ENCODE measurements at places on chromosomes 6 and 20.

DNA sequence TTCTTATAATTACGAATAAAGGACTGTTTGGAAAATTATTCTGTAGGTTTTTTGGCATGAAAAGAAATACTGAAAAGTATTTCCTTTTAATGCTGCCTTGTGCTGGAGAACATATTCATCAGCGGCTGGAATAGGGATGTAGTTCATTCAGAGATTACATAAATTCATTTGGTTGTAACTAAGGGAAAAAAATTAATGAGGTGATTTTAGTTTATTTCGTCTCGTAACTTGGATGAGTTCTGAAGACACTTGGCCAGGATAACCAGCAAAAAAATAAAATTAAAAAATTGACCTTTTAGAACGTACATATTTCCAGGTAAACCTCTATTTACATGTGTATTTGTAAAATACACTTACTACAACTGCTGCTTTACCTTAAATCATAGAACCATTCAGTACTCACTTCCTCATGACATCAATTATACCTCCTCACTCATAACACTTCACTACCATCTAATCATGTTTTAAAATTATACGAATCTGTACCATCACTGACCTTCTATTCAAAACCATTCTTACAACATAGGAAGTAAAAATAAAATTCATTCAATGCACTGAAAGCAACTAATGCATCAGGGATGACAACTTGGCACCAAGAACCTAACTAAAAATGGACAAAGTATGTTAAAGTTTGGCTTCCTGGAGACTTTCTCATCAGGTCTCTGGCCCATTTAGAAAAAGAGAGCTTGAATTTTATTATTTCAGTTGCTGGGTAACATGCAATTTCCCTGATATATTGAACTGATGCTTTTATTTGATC, 17.2 kb downstream of the KLHL31 start:
- no peak for DNase-seq

GRCh38 chr20:45355209-45356084, 7.2 kb upstream of the SDC4 start:
- no peak for DNase-seq

- DNase-seq, result no peak
These were observed 880 bp upstream of the CPXM1 start for GRCh38 chr20:2801286-2801728.

DNA sequence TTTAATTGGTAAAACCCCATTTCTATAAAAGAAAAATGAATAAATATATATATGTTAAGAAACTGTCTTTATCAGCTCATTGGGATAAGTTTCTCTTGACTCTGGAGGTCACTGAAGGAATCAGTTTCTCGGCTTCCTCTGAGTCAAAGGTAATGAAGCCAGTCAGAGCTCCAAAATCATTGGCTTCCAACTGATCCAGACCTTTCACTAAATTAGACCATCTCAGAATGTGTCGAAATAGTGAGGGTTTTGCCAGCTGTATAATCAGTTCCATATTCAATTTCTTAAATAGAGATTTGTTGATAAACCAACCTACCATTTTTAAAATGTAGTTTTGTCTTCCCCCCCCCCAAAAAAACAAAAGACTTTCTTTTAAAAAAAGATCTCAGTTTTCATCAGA, 60.5 kb upstream of the SRSF6 start:
- no peak for DNase-seq

DNA sequence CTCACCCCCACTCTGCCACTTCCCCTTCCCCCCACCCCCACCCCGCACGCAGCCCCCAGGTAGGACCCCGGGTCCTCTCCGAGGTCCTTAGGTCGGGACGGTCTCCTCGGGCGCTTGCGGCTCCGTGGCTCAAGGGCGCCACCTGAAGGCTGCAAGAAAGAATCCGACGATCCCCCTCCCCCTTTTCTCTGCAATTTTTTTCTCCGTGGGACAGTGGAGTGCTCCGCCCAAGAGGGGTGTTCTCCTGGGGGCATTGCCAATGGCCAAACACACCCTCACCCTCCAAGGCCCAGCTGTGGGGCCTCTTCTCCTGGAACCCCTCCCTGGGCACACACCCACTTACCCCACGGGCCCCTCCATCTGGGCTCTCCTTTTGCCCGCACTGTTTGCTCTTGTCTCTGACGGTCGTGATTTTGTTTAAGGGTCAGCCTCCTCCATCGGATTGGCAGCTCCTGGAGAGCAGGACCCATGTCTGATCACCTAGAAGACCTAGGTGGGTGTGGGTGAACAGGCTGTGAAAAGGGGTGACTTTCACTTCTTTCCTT, 1.1 kb upstream of the TMEM74B start:
- DNase-seq, result no peak

DNA sequence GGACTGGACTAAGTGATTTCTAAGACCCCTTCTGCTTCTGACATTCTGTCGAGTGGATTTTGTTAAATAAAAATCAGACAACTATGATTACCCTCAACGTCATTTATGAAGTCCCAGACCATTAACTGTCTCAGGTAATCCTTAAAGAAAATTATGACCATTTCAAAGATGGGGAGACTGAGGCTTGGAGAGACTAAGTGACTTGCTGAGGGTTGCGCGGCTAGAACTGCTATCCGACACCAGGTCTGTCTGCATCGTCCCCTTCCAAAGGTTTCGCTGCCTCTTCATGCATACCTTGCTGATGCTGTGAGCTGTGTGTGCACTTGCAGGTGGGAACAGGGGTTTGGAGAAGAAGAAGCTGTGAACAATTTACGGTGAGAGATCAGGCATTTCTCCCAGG, 3.1 kb downstream of the SNPH start:
- no peak for DNase-seq

DNA sequence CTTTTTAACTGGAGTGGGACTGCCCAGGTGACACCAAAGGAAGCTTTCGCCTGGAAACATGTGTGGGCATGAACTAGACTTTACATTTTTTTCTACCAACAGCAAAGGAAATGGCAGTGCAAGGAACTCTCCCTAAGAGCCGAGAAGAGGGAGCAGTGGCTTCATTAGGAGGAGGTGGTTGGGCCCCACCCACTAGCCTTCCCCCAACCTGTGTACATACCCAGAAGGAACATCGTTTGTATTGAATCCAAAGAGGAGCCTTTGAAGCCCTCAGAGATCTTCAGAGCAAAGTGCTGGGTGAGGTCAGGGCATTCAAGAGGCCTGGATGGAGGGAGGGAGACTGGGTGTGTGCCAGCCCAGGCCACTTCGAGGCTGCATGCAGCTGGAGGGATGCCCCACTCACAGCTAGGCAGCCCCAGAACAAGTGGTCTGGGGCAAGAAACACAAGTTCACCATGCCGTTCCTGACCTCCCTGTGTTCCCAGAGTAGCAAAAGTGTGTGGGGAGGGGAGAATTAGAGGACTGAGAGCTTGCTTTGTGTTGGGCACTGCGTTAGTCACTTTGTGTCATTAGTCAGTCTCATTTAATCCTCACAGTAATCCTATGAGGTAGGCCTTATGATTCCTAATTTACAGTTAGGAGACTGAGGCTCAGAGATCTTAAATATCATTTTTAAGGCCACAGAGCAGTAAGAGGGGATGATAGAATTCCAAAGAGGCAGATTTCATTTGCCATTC, 191.6 kb upstream of the SUPT3H start:
- no peak for DNase-seq

- no peak for DNase-seq
These were observed 261.3 kb downstream of the PLCB1 start for GRCh38 chr20:8393381-8393780.

GRCh38 chr6:151440498-151440897, 11.4 kb downstream of the RMND1 start:
- no peak for DNase-seq

GRCh38 chr6:15254070-15254975, 8.5 kb downstream of the JARID2 start:
- no peak for DNase-seq

DNA sequence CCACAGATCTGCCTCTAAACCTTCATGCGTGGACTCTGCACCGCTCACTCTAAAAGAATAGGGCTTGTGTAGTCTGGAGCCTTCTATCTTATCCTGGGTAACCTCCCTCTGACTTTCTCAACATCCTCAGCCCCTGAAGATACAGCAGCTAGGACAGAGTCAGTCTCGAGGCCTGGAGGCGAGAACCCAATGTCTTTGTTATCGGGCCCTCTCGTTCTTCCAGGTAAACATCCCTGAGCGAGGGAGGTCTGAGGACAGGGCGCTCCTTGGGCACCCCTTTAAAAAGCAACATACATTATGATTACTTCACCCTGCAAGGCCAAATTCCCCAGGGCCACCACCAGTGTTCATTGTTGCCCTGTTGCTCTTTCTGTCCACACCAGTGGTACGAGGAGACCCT, 110.8 kb upstream of the PRND start:
- no peak for DNase-seq

- DNase-seq, result no peak
These were observed 970.9 kb downstream of the TBC1D32 start for GRCh38 chr6:120363429-120363828.

DNA sequence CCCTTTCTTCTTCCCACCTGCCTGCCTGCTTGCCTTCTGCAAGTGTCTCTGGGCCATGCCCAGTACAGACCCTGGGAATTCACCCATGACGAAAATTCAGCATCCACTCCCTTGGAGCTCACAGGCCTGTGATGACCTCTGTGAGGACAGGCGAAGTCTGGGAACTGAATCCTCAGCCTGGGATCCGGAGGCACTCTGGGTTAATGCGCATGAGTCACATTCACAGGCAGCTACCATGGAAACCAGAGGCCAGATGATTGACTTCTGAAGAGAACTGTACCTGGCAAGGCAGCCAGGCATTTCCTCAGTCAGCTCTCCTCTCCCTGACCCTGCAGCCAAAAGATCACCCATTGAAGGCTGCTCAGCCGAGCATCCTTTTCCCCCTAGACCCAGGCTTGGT, 41.0 kb downstream of the SLC9A8 start:
- no peak for DNase-seq

DNA sequence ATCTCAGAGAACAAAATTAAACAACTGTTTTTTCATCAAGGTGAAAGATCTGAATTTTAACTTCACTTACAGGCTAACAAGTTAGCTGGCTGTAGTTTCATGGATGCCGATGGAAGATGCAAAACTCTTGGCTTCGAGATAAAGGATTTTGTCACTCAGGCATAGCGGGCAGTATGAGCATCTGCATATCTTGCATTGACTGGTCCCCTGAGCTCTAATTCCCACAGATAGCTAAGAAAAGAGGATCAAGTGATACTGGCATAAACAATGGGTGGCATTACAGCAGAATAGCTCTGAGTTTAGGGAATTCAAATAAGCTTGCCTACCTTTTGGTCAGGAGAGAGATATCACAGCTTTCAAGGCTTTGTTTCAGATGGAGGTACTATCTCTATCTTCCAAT, 1.8 kb upstream of the CLVS2 start:
- DNase-seq, result no peak

- DNase-seq, result no peak
These were observed 104.5 kb downstream of the ADAT2 start for GRCh38 chr6:143346004-143346403.

DNA sequence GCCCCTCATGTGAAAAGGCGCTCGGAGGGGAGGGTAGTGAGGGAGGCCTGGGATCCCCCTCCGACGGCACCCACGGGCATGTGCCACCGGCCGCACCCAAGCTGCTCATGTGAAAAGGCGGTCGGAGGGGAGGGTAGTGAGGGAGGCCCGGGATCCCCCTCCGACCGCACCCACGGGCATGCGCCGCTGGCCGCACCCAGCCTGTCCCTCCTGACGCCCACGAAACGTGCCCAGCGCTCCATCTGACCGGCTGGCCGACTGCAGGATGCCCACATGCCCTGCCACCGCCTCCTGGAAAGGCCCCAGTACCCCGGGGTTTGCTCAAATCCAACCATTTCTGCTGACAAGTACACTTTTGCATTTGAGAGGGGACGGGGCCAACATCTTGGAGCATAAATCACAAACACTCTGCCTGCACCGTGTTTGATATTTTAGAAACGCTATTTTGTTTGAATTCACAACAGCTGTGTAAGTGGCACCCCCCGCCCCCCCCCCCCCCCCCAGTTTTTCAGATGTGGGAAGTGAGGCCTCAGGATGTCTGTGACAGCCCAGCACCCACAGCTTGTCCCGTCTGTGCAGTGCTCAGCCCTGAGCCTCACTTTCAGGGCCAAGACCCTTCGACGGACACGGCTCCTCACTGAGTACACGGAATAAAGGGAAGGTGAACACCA, 34.1 kb downstream of the SLC2A4RG start:
- no peak for DNase-seq

- no peak for DNase-seq
These were observed 155.5 kb downstream of the MRPL14 start for GRCh38 chr6:43971776-43972126.

Data from spleen (tissue), 13 donors.